ENCODE measurements at places on chromosomes 6 and 20. TPM values are rescaled to one million over a fixed set of nuclear protein-coding genes. Genes with fewer than 3 reads are reported as not detected.

Gene CDC40
- 16.1 TPM for total RNA-seq

Gene ECT2L
- not detected for total RNA-seq

Gene FERMT1
- 6.4 TPM for total RNA-seq

Gene TMEM14A
- 36.5 TPM for total RNA-seq

Gene PGK2
- total RNA-seq, result not detected

Gene GRIK2
- 0.89 TPM for total RNA-seq

Gene ULBP2
- 14.9 TPM for total RNA-seq

Gene CRISP3
- total RNA-seq, result not detected

Gene OPRL1
- total RNA-seq, result 2.4 TPM

Gene CSTF1
- 28.9 TPM for total RNA-seq

Gene PPP1R3G
- total RNA-seq, result 3.0 TPM

Gene HS3ST5
- not detected for total RNA-seq

Gene ULBP1
- total RNA-seq, result 0.17 TPM

Gene TBX18
- total RNA-seq, result 45.0 TPM

Gene VSX1
- total RNA-seq, result not detected

Gene FRS3
- 2.8 TPM for total RNA-seq

Gene BTN1A1
- not detected for total RNA-seq

Gene TFAP2A
- 1.3 TPM for total RNA-seq

Gene ABCC10
- 24.1 TPM for total RNA-seq

Gene JPH2
- 2.2 TPM for total RNA-seq

Gene SLC17A3
- total RNA-seq, result not detected

Gene PPIL4
- total RNA-seq, result 32.4 TPM

Gene SRMS
- total RNA-seq, result not detected

Gene BAK1
- total RNA-seq, result 14.5 TPM

Gene AGPAT1
- total RNA-seq, result 37.7 TPM

Gene SRSF6
- 44.6 TPM for total RNA-seq

Gene LY6G5C
- total RNA-seq, result 0.85 TPM

Gene PCK1
- not detected for total RNA-seq

Gene GTSF1L
- total RNA-seq, result not detected

Gene PRND
- not detected for total RNA-seq

Gene LBP
- not detected for total RNA-seq

Data from smooth muscle cell of the pulmonary artery (primary cell).